Stromal cell of bone marrow (primary cell): ENCODE measurements at places on chromosomes 7 and 10.

GRCh38 chr10:110747609-110748464 lies 103.7 kb downstream of the RBM20 start:
- no peak for DNase-seq

- no peak for DNase-seq
Observed at GRCh38 chr7:94216944-94217461, 177.7 kb upstream of the COL1A2 start.

DNA sequence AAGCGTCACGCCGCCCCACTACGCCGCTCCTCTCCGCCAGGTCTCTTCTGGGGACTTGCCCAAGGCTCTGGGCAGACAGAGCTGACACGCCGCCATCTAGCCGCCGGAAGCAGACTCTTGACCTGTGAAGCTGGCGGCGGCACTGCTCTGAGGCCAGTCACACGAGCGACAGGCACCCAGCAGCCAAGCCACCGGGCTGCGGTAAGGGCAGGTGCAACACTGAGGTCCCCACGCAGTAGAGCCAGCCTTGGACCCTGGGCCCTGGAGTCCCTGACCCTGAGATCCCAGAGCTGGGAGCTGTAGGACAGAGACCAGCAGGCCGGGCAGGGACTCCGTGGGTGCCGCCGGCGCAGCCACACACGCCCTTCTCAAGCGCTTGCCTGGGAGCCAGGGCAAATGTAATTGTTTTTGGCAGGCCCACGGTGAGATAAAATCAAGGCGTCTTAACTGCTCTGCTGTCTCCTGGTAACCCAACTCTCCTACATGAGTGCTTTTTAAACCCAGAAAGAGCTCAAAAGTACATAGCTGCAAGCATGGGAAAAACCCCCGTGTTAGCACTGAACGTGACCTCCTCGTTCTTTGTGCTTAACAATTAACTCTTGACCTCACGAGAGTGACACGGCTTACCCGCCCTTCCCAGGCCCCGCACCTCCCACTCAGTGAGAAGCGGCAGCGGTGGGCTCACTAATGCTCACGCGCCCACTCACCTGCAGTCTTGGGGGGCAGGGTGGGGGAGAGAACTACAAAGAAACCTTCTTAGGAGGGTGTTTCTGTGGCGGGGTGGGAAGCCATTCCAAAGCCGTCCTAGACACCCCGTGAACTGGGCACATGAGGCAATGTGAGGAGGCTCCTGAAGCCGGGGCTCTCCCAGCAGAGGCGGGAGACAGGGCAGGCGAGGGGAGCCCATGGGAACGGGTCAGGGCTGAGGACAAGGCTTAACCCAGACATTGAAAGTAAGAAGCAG lies 8.5 kb downstream of the GPER1 start:
- no peak for DNase-seq

GRCh38 chr7:150953061-150953997 lies 24.8 kb downstream of the KCNH2 start:
- DNase-seq, result no peak

DNA sequence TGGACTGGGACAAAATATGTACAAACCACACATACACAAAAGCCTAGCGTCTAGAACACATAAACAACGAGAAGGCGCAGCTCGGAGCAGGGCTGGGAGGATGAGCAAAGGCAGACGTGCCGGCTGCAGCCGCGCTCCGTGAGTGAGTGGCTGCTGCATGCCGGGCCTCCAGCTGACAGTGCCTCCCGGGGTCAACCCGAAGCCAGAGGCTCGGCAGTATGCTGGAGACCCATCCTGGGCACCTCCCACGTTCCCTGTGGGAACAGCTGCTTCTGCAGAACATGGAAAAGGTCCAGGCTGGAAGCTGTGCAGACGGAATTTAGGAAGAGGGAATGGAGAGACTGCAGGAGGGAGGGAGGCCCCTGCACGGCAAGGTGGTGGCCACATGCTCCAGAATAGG lies 3.6 kb upstream of the GPR146 start:
- DNase-seq, result no peak

GRCh38 chr7:104679085-104679484 lies 334.9 kb upstream of the KMT2E start:
- no peak for DNase-seq

GRCh38 chr10:49179699-49180443 lies 8.3 kb downstream of the TMEM273 start:
- DNase-seq, result no peak

- no peak for DNase-seq
Observed at GRCh38 chr10:79318369-79318768, 28.9 kb upstream of the PPIF start.

DNA sequence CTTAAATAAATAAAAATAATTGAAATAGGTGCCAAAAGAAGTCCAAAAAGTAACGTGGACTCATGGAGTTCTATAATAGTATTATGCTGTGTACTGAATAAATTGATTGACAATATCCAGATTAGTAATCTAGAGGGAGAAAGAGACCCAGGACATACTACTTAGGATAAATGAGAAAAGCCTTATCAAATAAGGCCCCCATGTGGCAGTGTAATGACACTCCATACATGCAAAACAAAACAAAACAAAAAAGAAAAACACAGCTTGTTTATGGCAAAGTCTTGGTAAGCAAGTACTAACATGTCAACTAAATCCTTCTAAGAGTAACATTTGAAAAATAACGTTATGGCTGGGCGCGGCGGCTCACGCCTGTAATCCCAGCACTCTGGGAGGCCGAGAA lies 3.6 kb upstream of the RUNDC3B start:
- DNase-seq, result no peak

DNA sequence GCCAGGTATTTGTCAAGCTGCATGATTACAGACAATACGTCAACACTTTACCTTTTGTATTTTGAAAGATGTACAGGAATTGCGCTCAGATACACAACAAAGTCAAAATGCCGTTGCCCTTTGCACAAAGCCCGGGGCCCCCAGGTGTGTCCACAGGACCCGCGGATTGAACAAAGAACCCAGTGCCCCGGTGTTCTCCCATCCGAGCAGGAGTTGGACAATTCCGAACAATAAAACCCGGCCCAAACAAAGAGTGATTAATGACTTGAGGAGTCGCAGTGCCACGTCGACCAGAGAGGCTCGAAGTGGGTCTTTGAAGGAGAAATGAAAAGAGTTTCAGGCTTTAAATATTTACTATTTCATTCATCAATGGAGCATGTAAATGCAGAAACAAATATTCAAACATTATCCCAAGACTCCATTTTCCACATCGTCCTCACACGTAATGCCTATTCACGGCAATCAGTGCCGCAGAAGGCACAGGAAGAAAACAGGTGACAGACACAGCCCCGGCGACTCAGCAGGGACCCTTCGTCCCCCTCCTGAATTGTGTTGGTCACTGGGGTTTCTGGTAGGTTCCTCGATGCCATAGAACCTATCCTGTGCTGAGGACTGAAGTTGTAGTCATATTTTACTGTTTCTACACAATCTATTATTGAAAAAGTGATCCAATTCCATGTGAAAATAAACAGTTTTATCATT lies 70.9 kb upstream of the MGMT start:
- DNase-seq, result no peak

DNA sequence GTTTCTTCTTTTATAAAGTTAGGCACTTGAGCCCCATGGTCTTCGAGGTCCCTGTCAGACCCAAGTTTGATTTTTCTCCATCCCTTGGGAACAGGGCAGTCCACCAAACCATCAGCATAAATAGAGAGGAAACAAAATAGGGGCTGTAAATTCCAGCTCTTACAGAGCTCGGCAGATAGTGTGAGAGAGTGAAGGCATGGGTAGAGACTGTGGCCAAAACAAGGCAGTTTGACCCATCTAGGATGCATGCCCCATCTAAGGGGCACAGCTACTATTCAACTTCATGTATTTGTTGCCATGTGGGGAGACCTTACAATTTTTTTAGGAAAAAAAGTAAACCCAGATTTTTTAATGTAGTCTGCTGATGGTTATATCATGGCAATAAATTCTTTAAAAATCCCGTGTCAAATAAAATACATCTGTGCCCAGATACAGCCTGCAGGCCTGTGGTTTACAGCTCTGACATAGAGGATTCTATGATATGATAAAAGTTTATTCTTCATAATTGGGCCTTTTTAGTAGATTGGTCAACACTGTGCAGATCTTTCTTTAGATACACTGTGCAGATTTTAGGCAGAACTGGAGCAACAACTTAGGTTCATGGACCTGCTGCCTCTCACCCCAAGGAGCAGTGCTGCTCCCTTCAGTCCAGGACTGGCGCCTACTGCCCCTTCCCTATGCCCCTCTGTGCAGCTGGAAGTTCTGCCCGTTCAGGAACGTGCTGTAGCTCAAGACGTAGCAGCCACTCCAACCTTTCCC lies 5.3 kb downstream of the PPP1R3C start:
- DNase-seq, result no peak

DNA sequence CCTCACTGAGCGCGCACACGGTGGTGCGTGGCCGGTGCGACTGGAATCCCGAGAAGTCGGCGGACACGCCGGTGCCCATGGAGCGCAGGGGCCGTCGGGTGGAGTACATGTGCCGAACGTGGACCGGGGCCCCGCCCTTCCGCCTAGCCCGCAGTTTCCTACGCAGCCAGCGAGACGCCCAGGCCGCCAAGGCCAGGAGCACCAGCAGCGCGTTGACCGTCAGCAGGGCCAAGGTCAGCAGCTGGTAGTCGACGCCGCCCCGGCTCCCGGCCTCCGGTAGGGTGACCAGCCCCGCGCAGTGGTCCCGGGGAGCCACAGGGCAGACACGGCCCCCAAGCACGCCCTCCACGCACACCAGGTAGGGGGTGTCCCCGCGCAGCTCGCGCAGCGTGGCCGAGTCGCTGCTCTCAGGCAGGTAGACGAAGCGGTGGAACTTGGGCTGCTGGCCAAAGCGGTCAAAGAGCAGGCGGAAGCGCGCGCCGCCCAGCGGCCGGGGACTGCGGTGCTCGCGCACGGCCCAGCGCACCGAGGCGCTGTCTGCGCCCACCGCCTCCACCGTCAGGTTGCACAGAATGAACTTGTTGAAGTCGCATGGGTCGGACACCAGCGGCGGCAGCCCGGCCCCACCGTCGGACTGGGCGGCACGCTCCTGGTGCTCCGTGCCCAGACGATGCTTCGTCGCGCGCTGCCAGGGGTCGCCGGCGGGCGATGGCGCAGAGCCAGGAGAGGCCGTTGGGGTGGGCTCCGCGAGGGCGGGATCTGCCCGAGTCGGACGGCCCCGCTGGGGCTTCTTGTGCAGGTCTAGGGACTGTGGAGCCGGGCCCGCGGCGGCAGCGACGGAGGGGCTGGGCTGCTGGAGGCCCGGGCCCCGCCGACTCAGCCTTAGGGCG lies 2.2 kb downstream of the TRIL start:
- DNase-seq, result no peak

GRCh38 chr10:28564905-28565304 lies 32.0 kb downstream of the WAC start:
- no peak for DNase-seq

DNA sequence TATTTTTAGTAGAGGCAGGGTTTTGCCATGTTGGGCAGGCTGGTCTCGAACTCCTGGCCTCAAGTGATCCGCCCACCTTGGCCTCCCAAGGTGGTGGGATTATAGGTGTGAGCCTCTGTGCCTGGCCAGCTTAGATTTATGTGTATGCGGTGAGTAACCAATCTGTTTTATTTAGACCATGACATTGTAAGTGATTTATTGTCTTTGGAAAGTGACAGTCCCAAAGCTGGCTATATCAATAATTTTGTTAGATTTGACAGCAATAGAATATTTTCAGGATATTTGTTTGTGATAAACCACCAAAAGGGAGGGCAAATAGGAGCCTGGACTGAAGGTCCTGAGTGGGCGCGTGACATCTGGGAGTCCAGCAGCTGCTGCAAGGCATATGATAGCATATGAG lies 75.7 kb downstream of the XRCC2 start:
- DNase-seq, result no peak
